ENCODE measurements at places on chromosomes 7 and 10.

GRCh38 chr10:127887541-127888415 lies 5.0 kb downstream of the CLRN3 start:
- DNase-seq, result no peak

DNA sequence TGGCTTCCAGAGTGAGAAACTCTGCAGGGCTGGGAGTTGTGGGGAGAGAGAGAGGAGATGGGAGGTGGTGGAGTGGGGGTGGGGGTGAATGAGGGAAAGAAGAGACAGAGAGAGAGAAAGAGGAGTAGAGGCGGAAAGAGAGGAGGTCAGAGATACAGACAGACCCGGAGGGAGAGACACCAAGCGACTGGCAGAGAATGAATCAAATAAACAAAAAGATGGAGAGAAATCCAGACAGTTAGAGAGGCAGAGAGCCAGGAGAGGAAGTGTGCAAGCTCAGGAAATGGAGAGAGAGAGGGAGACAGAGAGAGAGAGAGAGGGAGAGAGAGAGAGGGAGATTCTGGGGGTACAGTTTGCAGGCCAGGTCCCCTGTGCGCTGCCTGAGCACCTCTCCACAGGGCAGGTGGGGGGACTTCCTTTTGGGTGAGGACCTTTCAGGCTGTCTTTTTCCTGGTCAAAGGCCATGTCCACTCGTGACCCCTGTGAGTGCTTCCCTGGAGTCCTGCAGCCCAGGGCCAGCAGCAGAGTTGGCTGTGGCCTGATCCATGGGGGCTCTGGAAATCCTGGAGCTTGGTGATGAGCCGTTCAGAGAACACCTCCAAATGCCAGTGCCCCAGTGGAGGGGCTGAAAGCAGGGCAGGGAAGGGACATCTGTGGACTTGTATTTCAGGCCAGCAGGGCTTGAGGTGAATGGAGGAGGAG lies 25.0 kb upstream of the PCBD1 start:
- DNase-seq, result no peak

- no peak for DNase-seq
Measured at GRCh38 chr7:132130497-132130896, 445.8 kb downstream of the PLXNA4 start.

GRCh38 chr7:101996131-101996691 lies 178.8 kb downstream of the CUX1 start:
- no peak for DNase-seq

DNA sequence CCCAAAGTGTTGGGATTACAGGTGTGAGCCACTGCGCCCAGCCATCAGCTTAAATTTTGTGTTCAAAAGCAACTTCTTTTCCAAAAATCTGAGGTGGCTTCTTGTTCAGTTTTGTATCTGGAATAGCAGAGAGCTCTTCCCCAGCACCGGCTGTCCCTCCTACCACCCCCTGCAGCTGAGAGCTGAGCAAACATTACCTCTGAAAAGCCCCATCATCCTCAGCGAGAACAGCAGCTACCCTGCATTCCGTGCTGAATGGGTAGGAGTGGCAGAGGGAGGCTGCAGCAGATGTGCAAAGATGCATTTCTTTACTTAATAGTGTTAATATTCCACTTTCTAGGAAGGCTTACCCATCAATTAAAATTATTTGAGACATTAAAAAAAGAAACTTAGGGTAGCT lies 31.8 kb downstream of the CCM2 start:
- no peak for DNase-seq

GRCh38 chr10:49275896-49276295 lies 23.1 kb upstream of the C10orf71 start:
- no peak for DNase-seq

Measured in HCT116 (cell line).